ENCODE measurements at places on chromosomes 2 and 18. TPM values are rescaled to one million over a fixed set of nuclear protein-coding genes. Genes with fewer than 3 reads are reported as not detected.
A peak's percentile ranks its signal among the peaks of the same experiment; 100 is the strongest.

Gene SYT4
- total RNA-seq: not detected

- H3K36me3 ChIP-seq: no peaks in the 10 kb centered on the region
- no peak overlapping the region for H3K4me3 ChIP-seq
- H3K27ac ChIP-seq: no peak overlapping the region
- H3K4me1 ChIP-seq: peaks cover 6% of the 10 kb centered on the region
These were observed 4.3 kb upstream of the RBM43 start for GRCh38 chr2:151265991-151266390.

Gene DSG1
- not detected for total RNA-seq

DNA sequence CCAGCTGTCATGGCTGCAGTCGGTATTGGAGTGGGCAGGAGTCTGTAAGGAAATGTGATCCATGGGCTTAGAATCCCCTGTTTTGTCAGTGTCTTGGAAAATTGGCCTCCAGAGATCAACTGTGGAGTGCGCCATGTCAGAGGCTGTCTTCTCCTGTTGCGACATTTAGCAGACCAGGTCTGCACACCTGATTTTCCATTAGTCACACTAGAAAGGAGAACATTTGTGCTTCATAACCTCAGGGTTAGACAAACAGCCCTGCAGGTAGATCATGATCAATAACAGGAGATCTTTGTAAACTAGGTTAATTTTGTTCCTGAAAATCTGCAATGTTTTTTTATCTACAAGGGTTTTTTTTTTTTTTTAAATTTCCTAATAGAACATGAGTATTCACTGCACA is 28.0 kb downstream of the LDLRAD4 start:
- H3K27ac ChIP-seq: no peak overlapping the region
- H3K4me1 ChIP-seq: no peaks in the 10 kb centered on the region
- no peaks in the 10 kb centered on the region for H3K36me3 ChIP-seq
- H3K4me3 ChIP-seq: no peak overlapping the region

- H3K27me3 ChIP-seq: no peaks in the 10 kb centered on the region
- H3K27ac ChIP-seq: no peak overlapping the region
- H3K4me1 ChIP-seq: no peaks in the 10 kb centered on the region
- no peaks in the 10 kb centered on the region for H3K36me3 ChIP-seq
- H3K4me3 ChIP-seq: no peak overlapping the region
These were observed 84.8 kb upstream of the PIK3C3 start for GRCh38 chr18:41870191-41870590.

DNA sequence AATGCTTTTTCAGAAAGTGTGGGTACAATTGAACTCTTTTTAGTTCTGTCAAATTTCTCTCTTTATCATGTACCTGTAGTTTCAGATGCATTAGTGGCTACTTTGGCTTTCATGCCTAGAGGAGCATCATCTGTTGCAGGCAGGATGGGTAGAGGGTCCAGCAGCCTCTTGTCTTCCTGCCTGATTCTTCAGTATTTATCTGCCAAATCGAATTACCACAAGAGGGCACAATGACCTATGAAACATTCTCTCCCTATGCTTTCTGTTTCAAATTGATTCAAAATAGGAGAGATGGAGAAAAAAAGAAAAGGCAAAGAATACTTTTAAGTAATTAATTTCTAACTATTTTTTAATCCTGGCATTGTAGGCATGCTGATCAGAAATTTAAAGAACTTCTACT is 477.2 kb downstream of the TRIB2 start:
- no peaks in the 10 kb centered on the region for H3K4me1 ChIP-seq
- no peak overlapping the region for H3K27ac ChIP-seq
- no peaks in the 10 kb centered on the region for H3K27me3 ChIP-seq
- H3K36me3 ChIP-seq: no peaks in the 10 kb centered on the region
- DNase-seq: no peak

- H3K36me3 ChIP-seq: no peaks in the 10 kb centered on the region
- DNase-seq: no peak
- peaks cover 3% of the 10 kb centered on the region for H3K27me3 ChIP-seq
- no peaks in the 10 kb centered on the region for H3K4me1 ChIP-seq
- H3K27ac ChIP-seq: no peak overlapping the region
These were observed 96.6 kb upstream of the CXCR4 start for GRCh38 chr2:136214307-136215200.

GRCh38 chr2:166376873-166377272 is 1.1 kb upstream of the SCN9A start:
- no peak overlapping the region for H3K4me3 ChIP-seq
- H3K27ac ChIP-seq: no peak overlapping the region
- no peaks in the 10 kb centered on the region for H3K36me3 ChIP-seq
- peaks cover 10% of the 10 kb centered on the region for H3K4me1 ChIP-seq
- DNase-seq: no peak

- DNase-seq: peak; percentile 71
- H3K36me3 ChIP-seq: no peaks in the 10 kb centered on the region
- H3K27me3 ChIP-seq: no peaks in the 10 kb centered on the region
- no peak overlapping the region for H3K27ac ChIP-seq
- H3K4me1 ChIP-seq: peaks cover 19% of the 10 kb centered on the region
These were observed 207.3 kb downstream of the TRIB2 start for GRCh38 chr2:12923907-12924610.

GRCh38 chr2:115574667-115575066 is 1132.2 kb downstream of the DPP10 start:
- DNase-seq: no peak
- no peak overlapping the region for H3K4me3 ChIP-seq
- H3K36me3 ChIP-seq: no peaks in the 10 kb centered on the region
- no peaks in the 10 kb centered on the region for H3K27me3 ChIP-seq

DNA sequence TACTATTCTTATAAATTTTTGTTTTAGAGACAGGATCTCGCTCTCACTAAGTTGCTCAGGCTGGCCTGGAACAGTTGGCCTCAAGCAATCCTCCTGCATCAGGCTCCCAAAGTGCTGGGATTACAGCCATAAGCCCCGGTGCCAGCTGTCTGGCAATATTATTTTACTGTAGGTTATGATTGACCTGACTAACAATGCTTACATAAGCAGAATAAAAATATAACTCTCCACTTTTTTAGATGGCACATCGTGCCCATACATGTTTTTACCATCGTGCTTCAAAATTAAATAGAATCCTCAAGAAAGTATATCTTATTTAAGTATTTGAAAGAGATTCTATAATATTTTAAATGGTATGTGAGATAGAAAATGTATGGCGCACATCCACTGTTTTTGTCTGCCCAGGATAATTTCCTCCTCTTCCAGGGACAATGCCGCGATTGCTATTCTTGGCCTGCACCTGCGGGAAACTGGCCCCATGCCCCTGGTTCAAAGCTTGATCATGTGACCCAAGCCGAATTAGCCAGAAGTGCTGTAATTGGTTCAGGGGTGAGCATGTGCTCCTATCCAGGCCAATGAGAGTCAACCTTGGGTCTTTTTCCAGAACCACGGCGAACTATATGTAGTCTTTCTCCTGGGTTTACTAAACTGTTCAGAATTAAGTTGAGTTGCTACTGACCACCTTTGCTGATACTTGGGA is 38.3 kb upstream of the GREB1L start:
- H3K27ac ChIP-seq: no peak overlapping the region
- H3K4me3 ChIP-seq: no peak overlapping the region
- H3K27me3 ChIP-seq: no peaks in the 10 kb centered on the region
- no peaks in the 10 kb centered on the region for H3K4me1 ChIP-seq
- H3K36me3 ChIP-seq: no peaks in the 10 kb centered on the region

Data from endothelial cell of umbilical vein (primary cell).